Osteocyte (in vitro differentiated cells): ENCODE measurements at places on chromosomes 5 and 9. TPM values are rescaled to one million over a fixed set of nuclear protein-coding genes. Genes with fewer than 3 reads are reported as not detected.
A peak's percentile ranks its signal among the peaks of the same experiment; 100 is the strongest.

- no peak for DNase-seq
Observed at GRCh38 chr5:148586796-148587195, 67.5 kb downstream of the HTR4 start.

The GAS1 gene
- 304 and 307 TPM in 2 replicates for total RNA-seq

GRCh38 chr5:61313960-61314681, 17.9 kb upstream of the ZSWIM6 start:
- no peak for DNase-seq

GRCh38 chr9:8447601-8448000, 648.0 kb upstream of the DMAC1 start:
- no peak for DNase-seq

DNA sequence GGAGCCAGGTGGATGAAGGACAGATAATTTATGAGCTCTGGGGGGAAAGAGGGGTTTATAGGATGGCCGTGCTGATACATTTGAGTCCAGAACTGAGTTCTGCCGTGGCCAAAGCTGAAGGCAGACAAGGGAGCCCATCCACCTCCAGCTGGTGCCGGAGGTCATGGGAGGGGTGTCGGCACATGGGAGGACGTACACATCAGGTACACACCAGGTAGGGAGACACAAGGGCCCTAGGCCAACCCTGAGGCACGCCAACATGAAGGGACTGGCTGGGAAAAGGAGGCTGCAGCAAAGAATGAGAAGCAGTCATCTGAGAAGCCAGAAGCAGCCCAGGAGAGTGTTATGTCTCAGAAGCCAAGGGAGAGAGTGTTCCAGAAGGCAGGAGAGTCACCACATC, 2.1 kb upstream of the GPRIN1 start:
- no peak for DNase-seq

DNA sequence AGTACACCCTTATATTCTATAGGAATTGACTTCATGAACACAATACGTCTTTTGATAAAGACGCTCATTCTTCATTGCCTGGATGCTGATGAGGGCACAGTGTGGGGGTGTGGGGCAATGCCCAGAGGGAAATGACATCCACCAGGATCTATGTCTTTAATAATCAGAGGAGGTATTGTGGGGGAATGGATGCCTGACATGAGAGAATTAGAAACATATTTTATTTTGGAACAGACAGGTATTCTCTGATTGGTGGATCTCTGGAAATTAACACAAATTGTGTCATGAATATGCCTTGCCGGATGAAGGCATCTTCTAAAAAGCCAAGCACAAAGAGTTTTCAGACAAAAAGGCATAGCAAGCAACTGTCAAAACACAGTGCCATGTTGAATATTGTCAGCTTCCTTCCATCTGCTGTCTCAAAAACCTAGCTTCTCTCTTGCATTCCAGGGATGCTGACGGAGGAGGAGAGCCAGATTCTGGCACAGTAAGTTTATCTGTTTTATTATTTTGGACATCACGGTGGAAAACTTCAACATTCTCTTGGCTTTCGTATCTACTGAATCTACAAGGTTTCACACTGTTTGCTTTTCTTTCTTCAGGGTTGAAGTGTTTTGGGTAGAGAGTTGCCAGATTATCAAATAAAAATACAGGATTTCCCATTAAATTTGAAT, 3.9 kb upstream of the C5orf58 start:
- DNase-seq, result no peak

DNA sequence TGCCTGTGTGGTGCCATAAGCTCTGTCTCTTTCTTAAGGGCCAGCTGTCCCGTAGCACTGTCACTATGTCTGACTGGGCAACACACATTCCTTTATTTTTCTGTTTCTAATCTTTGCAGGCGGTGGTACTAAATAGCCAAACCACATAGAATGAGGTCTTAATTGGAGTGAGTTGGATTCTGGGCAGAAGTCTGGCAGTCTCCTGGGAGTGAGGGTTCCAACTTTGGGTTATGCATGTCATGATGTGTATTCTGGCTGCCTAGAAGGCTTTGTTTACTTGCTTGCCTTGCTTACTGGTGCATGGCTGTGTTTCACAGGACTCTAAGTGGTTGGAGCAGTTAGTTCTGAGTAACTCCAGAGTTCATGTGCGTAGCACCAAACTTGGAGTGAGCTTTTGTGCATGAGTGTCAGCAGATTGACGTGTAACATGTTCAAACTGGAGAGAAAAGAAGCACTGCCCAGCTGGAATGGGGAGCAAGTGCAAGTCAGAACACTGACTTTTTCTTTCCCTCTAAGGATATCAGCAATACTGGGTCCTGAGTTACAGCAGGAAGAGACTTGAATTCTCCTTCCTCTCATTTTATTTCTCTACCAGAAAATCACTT, 185.8 kb downstream of the PCSK1 start:
- DNase-seq, result no peak

The CEL gene
- 1.3 and 1.9 TPM in 2 replicates for total RNA-seq

GRCh38 chr5:80184235-80185023, 71.4 kb downstream of the SERINC5 start:
- DNase-seq, result no peak

The CDX1 gene
- total RNA-seq, result 0.71 and 1.0 TPM in 2 replicates

DNA sequence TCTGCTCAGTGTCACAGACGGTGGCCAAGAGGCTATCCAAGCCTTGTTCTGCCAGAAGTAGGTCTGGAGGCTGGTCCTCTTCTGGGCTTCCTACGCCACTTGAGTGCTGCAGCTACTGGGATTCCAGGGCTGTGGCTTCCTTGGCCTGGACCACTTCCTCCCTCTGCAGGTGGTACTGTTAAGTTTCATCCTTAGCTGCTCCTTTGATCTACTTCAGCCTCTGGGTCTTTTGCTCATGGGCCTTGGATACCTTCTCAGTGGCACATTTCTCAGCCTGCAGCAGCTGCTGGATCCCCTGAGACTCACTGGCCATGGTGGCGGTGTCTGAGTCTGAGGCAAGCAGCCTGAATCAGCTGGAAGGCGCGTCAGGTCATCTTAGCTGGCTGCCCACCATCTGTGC, 10.3 kb downstream of the CNOT8 start:
- DNase-seq, result no peak

DNA sequence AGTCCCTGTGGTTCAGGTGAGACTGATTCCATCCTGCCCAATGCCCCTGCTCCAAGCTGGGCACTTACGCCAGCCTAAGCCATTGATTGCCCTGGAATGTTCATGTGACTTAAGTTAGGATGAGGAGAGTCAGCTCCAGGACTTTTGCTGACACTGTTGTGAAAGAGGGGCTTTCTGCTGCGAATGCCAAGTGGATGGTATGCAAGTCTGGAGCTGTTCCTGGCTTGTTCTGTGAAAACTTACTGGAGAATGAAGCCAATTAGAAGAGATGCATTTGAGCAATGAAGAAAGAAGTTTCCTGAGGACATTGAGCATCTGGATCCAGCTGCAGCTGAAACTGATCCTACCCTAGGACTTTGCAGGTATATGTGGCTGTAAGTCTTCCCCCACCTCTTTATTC, 61.2 kb upstream of the ZFR start:
- no peak for DNase-seq

- no peak for DNase-seq
Observed at GRCh38 chr5:65925044-65925600, 1.3 kb upstream of the ERBIN start.

DNA sequence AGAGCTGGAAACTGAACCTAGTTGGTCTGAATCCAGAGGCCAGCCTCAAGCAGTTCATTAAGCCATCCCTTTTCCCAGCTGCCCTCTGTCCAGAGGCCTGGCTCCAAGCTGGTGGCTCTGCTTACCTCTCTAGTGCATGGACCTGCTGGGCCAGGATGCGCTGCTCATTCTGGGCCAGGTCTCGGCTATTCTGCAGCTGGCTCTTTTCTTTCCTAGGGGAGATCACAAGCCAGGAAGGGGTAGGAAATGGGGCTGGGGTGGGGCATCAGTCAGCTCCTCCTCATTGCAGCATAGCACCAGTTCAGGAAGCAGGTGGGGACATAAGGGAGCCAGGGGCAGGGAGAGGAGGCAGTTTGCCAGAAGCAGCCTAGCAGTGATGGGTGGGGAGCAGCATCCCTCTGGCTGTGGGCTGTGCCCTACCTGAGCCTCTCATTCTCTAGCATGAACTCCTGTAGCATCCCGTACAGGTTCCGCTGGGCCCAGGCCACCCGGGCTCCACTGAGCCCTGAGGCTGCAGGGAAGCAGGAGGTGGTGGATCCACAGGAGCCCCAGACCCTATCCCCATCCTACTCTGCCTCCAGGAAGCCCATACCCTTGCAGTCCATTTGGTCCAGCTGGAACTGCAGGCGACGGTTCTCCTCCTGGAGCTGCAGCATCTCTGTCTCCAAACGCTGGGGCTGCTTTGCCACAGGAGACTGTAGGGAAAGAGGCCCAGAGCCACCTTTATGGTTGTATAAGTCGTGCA, 5.2 kb downstream of the KIF12 start:
- DNase-seq, result no peak

DNA sequence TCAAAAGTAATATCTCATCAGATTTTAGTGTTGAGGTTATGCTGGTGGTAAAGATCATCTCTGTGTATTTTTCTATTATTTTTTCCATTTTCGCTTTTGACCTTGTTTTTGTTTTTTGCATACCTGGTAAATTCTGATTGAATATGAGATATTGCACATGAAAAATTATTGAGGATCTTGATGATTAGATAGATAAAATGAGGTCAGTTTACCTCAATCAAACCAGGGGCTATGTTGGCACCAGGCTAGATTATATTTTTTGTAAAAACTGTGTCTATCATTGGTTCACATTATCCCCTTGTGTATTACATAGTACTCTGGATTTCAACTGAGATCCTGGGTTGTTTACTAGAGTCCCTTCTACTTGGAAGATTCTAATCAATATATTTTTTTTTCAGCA, 774.9 kb upstream of the ZNF608 start:
- no peak for DNase-seq

GRCh38 chr9:109906766-109907382, 126.9 kb downstream of the PALM2AKAP2 start:
- no peak for DNase-seq

DNA sequence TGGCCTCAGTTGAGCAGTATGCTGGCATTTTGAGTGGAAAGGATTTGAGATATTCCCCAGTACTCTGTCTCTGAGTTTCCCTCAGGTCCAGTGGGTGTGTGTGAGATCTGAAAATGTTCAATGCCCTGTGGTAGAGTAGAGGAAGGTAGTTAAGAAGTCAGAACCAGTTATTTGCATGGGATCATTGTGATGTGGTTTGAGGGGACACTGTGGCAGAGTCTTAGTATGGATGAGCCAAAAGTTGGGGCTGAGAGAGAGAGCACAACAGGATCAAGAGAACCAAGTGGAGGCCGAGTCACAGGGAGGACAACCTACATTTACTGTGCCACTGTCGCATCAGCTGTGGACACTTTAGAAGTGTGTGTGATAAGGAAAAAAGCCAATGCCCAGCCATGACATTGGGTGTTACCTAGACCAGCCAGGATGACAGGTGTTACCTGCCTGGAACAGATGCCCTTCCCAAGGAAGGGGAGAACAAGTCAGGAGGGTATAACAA, 128.9 kb upstream of the IL12B start:
- peak; percentile 15 for DNase-seq

The CARD6 gene
- total RNA-seq, result 0.73 and 1.1 TPM in 2 replicates

DNA sequence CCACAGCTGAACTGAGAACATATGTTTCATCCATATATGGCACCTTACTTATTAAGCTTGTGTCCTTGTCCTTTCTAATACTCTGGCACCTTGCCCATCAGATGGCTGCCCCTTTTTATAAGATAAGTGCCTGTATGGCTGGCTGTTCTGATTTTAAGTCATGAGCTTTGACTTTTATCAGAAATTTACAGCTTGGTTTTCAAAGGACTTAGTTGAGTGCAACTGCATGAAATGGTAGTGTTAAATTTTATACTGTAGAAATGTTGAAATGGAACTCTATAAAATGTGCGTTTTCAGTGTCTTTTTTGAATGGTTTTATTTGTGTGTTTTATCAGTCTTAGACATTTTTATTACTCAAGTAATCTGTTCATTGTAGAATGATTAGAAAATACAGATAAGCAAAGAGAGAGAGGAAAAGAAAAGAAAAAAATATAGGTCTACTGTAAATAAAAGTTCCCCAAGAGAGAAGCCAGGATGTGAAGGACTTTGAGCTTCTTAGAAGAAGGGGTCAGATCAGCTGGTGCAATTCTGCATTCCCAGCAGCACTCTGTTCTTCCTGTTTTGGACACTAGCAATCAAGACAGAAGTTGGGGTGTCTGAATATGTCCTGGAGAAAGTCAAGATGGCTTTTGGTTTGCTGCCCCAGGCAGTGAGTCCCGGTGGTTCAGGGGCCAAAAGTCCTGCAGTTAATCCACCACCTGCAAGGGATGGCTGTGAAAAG, 38.9 kb downstream of the ARHGAP26 start:
- no peak for DNase-seq

GRCh38 chr5:79263290-79263689, 27.4 kb downstream of the JMY start:
- DNase-seq, result no peak

DNA sequence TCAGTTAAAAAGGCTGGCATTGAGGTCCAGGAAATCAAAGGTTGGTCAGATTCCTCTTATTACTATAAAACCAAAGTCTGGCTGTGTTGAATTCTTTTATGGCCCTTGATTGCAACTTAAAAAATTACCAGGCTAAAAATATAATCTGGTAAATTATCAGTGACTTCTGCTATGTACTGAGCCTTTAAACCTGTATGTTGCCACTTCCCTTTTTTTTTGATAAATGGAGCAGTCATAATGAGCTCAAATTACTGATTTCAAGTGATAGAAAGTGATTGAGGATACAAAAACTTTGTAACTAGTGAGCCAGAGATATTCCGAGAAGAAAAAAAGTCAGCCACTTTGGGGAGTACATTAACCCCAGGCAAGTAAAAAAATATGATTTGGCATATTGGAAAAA, 100.1 kb downstream of the GIN1 start:
- no peak for DNase-seq

DNA sequence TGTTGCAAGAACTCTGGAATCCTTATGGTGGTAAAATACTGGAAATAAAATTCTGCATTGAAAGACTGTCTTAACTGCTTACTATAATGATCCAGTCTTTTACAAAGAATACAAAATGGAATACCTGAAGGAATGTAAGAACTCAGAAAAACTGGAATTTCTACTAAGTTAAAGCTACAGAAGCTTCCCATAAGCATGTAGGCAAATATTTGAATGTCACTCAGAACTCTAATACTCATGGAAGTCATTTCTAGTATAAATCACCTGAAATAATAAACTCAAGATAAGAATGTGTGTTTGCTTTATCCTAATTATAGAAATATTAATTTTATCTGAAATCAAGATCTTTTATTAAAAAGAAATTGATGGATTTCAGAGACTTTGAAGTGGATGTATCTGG, 54.8 kb downstream of the FEM1C start:
- DNase-seq, result no peak

GRCh38 chr9:3750321-3750720, 224.5 kb upstream of the RFX3 start:
- DNase-seq, result no peak

The FAM219A gene
- 24.8 and 25.9 TPM in 2 replicates for total RNA-seq

The LAMC3 gene
- 0.68 and 1.0 TPM in 2 replicates for total RNA-seq

GRCh38 chr5:113117543-113118115, 141.0 kb downstream of the DCP2 start:
- DNase-seq, result no peak
